Esophagus squamous epithelium (tissue), 5 donors: ENCODE measurements at places on chromosomes 3 and 15. TPM values are rescaled to one million over a fixed set of nuclear protein-coding genes. Genes with fewer than 3 reads are reported as not detected.

- DNase-seq = no peak
Observed at GRCh38 chr3:112858410-112859069, 11.9 kb upstream of the CD200R1L start.

GRCh38 chr3:77919244-77919643 lies 879.3 kb downstream of the ROBO2 start:
- no peak for DNase-seq

DNA sequence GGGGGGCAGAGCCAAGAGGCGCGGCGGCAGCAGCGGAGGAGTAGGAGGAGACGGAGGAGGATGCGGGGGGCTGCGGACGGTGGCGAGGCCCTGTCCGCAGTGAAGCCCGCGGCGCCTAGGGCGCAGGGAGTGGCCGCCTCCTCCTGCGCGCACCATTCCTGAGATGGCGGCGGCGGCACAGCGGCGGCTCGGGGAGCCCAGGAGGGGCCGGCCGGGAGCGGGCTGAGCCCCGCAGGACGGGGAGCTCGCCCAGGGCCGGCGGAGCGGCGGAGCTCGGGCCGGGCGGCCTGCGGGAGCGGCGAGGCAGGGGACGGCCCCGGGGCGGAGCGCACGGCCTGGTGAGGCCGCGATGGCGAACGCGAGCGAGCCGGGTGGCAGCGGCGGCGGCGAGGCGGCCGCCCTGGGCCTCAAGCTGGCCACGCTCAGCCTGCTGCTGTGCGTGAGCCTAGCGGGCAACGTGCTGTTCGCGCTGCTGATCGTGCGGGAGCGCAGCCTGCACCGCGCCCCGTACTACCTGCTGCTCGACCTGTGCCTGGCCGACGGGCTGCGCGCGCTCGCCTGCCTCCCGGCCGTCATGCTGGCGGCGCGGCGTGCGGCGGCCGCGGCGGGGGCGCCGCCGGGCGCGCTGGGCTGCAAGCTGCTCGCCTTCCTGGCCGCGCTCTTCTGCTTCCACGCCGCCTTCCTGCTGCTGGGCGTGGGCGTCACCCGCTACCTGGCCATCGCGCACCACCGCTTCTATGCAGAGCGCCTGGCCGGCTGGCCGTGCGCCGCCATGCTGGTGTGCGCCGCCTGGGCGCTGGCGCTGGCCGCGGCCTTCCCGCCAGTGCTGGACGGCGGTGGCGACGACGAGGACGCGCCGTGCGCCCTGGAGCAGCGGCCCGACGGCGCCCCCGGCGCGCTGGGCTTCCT lies at the start of gene GPR27:
Gene GPR27, plus strand, starts transcription at position 155 of the 909 bp plus-strand sequence. Its CDS starts 195 bp downstream, at position 350.
- DNase-seq = no peak

DNA sequence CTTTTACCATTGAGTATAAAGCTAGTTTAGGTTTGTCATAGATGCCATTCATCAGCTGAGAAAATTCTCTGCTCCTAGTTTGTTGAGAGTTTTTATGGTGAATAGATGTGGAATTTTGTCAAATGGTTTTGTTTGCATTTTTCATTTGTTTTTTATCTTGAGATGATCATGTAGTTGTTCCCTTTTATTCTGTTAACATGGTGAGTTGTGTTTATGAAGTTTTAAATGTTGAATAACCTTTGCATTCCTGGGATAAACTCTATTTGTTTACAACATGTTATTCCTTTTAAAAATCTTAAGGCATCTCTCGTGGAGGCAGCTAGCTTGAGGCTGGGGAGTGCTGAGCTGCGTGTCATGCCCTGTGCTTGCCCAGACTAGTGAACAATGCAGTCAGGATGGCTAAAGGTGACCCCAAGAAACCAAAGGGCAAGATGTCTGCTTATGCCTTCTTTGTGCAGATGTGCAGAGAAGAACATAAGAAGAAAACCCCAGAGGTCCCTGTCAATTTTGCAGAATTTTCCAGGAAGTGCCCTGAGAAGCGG lies 48.5 kb downstream of the ANAPC13 start:
- no peak for DNase-seq

DNA sequence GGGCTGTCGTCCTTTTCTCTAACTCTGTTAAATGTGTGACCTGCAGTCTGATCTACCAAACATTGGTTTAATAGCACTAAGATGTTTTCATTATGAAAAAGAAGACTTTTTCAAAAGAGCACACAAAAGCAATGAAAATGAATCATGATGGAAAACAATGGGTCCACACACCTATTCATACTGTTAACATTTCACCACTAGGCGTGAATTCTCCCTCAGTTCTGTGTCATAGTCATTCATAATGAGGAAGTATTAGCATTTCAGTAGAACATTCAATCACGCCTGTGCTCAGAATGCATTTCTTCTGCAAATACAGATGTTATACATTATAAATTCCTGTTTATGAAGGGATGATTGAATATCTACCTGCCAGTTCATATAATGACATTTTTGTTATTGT lies 35.9 kb downstream of the EIF4E3 start:
- DNase-seq = no peak

DNA sequence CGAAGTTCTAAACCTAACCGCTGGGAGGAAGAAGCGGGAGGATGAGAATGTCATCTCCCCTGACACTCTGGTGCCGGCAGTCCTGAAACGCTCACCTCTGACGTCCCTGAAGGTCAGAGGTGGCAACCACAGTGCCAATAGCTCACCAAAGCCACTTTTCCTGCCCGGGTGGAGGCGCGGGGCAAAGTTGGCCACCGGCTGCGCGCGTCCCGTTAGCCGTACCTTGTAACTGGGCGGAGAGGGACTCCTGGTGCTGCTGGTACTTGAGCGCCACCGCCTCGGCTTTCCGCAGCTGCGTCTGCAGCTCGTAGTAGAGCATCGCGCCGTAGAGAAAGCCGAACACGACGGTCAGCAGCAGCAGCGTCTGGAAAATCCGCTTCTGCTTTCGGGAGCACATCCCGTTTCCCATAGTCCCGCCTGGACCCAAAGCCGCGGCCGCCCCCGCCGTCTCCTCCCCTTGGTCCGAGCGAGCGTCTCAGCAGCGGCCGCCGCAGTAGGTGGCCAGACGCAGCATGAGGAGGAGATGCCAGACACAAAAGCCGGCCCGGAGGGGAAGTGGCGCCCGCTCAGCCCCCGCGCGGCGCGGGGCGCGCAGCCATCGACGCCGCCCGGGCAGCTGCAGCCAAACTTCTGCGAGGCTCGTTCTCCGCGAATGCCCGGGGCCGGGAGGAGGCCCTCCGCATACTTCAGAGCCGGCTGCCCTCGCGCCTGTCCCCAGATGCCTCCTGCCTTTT lies 680 bp downstream of the GOLIM4 start:
- peak; percentile 22 for DNase-seq

- no peak for DNase-seq
Observed at GRCh38 chr3:194718079-194718478, 32.4 kb downstream of the FAM43A start.

DNA sequence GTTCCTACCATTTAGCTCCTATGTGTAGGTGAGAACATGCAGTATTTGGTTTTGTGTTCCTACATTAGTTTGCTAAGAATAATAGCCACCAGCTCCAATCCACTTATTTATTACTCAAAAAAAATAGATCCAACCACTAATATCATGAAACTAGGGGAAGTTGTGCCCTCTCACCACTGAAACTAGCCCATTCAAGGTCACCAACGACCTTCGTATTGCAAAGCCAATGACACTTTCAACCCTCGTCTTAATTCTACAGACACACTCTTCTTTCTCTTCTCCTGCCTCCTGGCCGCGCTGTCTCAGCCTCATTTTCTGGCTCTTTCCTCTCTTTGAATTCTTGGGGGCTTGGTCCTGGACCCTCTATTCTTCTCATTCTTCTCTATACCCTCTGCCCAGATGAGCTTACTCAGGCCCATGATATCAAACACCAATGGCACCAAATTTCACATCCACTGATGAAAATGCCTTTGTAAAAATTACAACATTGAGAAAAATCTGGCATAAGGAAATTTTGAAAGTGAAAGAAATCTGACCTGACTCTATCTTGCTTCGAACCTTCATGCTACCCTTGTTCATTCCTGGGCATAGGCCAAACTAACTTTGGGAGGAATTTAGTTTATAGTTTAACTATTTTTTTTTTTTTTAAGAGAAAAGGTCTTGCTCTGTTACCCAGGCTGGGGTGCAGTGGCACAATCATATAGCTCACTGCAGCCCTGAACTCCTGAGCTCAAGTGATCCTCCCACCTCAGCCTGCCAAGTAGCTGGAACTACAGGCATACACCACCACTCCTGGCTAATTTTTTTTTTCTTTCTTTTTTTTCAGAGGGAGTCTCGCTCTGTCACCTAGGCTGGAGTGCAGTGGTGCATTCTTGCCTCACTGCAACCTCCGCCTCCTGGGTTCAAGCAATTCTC lies 25.4 kb upstream of the LIMD1 start:
- DNase-seq = no peak

- no peak for DNase-seq
Observed at GRCh38 chr15:57927091-57927631, 138.3 kb downstream of the ALDH1A2 start.

- DNase-seq = no peak
Observed at GRCh38 chr15:90013503-90013937, 12.4 kb downstream of the ZNF710 start.

DNA sequence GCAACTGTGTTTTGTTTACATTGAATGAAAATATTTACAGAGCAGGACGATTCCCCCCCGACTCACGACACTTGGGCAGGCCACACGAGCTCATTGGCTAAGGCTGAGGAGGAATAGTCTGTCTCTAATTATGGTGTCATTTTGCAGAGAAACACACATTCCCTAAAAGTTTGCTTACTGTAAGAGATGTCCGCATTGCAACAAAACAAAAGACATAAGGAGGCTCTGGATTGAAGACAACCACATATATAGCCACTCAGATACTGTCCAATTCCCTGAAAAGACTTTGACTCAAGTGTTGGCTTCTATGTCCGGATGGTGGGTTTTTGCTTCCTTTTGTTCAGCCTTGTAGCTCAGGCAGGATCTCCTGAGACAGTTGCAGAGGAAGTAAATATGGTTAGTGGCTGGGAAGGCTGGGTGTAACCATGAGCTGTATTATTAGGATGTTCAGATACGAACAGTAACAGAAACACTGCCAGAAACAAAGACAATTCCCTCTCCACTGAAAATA lies 170.4 kb downstream of the KLHL25 start:
- no peak for DNase-seq

DNA sequence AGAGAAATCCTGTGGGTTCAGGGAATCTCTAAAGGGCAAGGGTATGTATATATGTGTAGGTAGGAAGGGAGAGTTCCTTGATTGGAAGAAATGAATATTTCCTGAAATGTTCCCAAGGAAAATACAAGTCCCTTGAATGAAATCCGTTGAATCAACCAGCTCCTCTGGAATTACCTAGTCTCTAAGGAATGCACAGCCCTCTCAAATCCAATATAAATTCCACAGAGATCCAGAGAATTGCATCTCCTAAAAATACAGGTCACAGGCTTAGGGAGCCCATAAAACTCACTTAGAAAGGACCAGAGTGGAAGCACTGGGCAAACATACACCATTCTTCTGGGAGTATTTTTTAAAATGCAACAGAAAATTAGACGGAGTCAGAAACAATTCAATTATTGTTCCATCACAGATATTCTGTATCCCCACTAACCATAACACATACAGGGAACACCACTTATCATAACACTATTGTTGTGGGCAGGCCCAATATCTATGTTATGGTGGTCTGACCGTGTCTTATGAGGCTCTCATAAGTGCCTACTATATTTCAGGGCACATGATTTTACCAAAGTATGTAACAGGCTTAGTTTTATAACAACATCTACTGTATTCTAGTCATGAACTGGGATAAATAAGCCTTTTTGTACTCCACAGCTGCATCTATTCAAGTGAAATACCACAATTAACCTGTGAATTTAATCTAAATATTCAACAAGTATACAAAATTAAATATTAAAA lies 43.7 kb downstream of the IGSF11 start:
- DNase-seq = no peak

DNA sequence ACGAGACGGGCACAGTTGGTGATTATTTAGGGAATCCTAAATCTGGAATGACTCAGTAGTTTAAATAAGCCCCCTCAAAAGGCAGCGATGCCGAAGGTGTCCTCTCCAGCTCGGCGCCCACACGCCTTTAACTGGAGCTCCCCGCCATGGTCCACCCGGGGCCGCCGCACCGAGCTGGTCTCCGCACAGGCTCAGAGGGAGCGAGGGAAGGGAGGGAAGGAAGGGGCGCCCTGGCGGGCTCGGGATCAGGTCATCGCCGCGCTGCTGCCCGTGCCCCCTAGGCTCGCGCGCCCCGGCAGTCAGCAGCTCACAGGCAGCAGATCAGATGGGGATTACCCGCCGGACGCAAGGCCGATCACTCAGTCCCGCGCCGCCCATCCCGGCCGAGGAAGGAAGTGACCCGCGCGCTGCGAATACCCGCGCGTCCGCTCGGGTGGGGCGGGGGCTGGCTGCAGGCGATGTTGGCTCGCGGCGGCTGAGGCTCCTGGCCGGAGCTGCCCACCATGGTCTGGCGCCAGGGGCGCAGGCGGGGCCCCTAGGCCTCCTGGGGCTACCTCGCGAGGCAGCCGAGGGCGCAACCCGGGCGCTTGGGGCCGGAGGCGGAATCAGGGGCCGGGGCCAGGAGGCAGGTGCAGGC lies 318.0 kb downstream of the FGF12 start:
- no peak for DNase-seq

DNA sequence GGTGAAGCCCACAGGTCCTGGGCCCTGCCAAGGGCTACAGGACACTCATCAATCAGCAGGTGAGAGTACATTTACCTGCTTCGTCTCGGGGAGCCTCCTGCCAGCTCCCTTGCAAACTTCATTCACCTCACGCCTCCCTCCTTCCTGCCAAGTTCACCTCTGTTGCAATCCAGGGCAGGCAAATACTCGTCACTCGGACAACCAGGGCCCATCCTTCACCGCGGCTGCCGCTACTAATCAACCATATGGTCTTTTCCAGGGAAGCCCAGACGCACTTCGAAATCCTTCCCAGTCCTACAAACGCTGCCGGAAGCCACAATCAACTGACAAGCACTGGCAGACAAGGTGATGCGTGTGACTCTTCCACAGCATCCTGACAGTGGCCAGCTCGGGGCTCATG lies 200.7 kb upstream of the NSMCE3 start:
- no peak for DNase-seq

DNA sequence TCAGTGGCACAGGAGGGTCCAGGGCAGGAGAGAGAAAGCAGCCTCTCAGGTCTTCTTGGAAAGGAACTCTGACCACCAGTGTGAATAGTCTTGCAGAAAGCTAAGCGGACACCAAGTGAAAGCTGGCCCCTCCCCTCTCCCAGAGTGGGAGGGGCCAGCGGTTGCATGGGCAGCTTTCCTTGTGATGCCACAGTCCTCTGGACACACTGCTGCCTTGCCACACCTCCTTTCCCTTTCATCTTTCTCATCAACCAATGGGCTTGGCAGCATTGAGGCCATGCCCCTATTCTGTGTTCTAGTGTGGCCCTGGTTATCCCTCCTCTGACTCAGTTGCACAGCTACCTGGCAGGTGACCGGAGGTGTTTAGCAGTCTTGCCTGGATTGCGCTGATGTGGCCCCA lies 49.7 kb upstream of the GOLGA6B start:
- DNase-seq = no peak

- DNase-seq = no peak
Observed at GRCh38 chr3:7960601-7961000, 541.0 kb upstream of the LMCD1 start.

LDHAL6B gene
- not detected for total RNA-seq

FLNB gene
- 77.0 TPM for total RNA-seq

ITIH1 gene
- not detected for total RNA-seq

GP5 gene
- 0.38 TPM for total RNA-seq

CILP gene
- total RNA-seq = 2.5 TPM

SAMD7 gene
- total RNA-seq = not detected

RARRES1 gene
- 1.4 TPM for total RNA-seq

PIGZ gene
- 8.8 TPM for total RNA-seq

BOC gene
- total RNA-seq = 30.2 TPM

C3orf22 gene
- not detected for total RNA-seq

IMPG2 gene
- 0.09 TPM for total RNA-seq

ARPIN gene
- 11.7 TPM for total RNA-seq

ISLR gene
- total RNA-seq = 2.9 TPM

PSMA4 gene
- total RNA-seq = 217 TPM

OIP5 gene
- total RNA-seq = 2.7 TPM

ANKRD63 gene
- not detected for total RNA-seq

MOBP gene
- total RNA-seq = not detected
